ENCODE measurements at places on chromosomes 2 and 18.

DNA sequence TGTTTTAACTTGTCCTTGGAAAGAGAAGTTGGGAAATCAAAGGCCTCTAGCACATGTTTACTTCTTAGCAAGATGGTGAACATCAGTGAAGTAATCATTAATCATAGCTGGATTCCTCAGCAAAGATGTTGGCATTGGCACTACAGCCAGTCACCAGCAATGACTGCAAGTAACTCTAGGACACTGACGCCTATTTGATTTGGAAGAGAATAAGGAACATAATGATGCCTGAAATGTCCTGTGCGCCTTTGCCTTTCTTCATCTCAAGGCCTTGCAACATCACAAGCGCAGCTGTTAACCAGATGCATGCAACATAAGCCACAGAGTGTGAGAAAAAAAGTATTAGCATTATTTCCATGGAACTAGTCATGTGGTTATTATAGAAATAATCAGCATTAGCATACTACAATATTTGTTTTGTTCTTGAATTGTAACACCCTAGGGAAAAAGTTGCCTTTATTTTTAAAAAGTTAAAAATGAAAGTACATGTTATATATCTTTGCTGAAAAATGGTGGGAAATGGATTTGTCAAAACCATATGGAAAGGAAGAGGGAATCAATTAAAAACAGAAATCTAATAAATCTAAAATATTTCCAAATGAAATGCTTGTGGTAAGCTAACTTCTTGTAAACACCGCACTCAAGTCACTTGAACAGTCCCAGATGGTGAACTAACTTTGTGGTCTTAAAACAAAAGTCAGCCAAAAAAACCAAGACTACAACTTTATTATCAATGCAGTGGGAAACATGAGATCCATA, 55.6 kb downstream of the THADA start:
- DNase-seq = no peak

DNA sequence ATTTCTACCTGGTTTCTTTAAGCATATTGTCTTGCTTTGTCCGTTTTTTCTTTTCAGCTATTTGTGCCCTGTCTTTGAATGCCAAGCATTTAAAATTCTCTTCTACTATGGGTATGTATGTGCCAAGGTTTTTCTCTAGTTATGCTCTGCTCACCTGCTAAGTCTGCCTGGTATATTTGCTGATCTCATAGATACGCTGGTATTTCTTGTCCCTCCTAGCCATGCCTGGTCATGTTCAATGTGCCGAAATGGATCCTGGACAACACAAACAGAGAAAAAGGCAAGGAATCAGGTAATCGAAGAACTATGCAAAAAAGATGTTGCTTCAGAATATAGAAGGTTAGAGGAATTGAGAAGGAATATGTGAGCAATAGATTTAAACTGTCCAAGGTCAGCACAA, 14.9 kb upstream of the KDM3A start:
- DNase-seq = no peak

- no peak for DNase-seq
Measured at GRCh38 chr2:16462958-16463357, 202.7 kb downstream of the CYRIA start.

GRCh38 chr2:159455330-159455918, 160.9 kb downstream of the BAZ2B start:
- no peak for DNase-seq

GRCh38 chr2:162731917-162732804, 106.4 kb downstream of the KCNH7 start:
- DNase-seq = no peak

DNA sequence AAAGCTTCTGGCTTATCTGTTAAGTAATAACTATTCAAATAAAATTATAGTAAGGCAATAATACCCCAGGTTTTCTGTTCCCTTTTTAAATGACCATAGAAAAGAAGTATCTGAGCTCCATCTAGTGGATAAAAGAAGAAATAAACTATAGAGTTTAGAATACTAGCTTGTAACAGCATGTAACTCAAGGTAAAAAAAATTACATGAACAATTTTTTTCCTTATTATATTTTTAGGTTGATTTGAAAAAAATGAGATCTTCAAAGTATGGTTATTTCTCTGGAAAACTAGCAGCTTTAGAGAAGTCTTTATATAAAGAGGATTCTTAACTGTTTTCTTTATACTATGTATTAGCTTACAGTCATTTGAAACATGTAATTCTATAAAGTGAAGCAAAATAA, 58.1 kb downstream of the NCKAP1 start:
- DNase-seq = peak; percentile 48

DNA sequence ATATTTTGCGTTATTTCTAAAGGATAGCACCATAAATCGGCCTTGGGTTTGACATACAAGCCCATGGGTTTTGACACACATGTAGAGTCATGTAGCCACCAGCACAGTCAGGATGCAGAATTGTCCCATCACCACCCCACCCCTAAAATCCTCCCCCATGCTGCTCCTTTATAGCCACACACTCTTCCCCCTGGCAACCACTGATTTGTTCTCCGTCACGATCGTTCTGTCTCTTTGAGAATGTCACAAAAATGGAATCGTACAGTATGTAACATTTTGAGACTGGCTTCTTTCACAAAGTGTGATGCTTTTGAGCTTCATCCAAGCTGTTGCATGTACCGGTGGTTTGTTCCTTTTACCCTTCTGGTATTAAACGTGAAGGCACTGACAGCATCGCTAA, 39.1 kb downstream of the CRACDL start:
- DNase-seq = no peak

GRCh38 chr2:222313816-222314215, 15.0 kb upstream of the PAX3 start:
- no peak for DNase-seq

DNA sequence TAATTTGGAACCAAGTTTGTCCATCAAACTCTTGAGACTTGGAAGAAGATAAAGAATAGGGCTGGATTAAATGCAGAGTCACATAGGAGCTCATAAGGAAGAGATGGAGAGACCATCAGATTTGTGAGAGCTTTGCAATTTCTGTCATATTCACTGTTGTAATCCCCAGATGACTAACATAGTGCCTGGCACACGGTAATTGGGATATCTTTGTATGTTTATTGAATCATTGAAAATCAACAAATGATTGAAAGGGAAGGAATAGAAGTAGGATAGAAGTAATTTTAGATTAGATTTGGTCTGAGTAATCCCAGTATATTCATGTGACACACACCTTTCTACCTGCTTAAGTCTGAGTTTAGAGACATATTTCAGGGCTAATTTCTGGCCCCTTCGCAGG, 75.4 kb downstream of the LCLAT1 start:
- DNase-seq = no peak

DNA sequence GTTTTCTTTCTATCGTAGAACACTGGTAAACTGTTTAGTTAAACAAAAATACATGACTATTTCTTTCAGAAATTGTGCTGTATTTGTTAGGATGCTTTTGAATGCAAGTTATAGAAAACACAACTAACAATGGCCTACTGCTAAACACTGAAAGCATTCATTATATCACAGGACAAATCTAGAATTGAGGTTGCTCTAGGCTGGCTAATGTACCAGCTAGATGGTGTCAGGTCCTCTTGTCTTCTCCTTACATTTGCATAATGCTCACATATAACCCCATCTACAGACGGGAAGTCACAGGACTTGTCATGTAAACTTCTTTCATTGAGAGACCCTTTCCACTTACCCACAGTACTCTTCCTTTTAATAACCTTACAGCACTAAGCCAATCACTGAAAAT, 586.8 kb downstream of the DSC3 start:
- DNase-seq = no peak

- no peak for DNase-seq
Measured at GRCh38 chr18:43772907-43773306, 495.6 kb upstream of the SYT4 start.

DNA sequence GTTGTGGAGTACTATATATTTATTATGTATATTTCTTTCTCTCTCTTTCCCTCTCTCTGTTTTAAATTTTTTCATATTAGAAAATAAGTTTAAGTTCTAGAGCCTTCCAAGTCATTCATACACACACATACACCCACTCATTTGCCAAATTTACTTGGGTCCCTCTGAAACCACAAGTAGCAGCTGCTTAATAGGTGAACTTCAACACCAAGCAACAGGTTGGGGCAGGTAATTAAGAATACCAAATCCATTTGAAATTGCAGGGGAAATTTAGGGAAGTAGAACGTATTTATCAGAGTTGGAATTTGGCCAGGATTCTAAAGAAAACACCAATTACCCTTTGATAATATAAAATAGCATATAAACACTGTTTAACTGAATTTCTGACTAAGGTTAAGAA, 75.0 kb upstream of the RBBP8 start:
- DNase-seq = no peak

- no peak for DNase-seq
Measured at GRCh38 chr18:6719910-6720683, 9.4 kb upstream of the ARHGAP28 start.

- no peak for DNase-seq
Measured at GRCh38 chr2:30270166-30270565, 38.8 kb downstream of the LBH start.

DNA sequence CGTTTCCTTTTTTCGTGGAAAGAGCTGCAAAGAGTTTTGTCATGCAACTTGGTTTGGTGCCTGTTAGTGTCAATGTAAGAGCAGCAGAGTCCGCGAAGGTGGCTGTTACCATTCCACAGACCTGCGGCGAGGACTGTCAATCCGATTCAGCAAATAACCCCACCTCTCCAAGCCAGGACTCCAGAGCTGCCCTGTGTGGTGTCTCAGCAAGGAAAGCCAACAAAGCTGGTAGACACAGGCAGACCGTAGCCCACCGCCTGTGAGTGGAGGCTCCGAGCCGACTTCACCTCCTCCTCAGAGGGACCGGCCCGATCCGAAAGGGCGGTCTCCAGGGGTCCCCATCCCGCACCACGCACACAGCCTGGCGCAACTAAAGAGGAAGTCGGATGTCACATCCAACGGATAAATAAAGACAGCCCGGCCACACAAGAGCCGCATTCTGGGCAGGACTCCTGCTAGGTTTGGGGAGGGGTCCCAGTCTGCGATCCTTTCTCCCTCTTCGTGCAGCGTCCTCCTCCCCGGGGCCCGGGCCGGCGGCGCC, 819 bp downstream of the ANKRD44 start:
- no peak for DNase-seq

Data from NCI-H460 (cell line).